ENCODE measurements at places on chromosomes 11 and 22. TPM values are rescaled to one million over a fixed set of nuclear protein-coding genes. Genes with fewer than 3 reads are reported as not detected.

- no peak for DNase-seq
Observed at GRCh38 chr11:68414496-68415221, 45.9 kb upstream of the PPP6R3 start.

GRCh38 chr11:86990515-86990914 lies 35.3 kb upstream of the FZD4 start:
- peak; percentile 50 for DNase-seq

The WBP2NL gene
- 0.32 TPM for total RNA-seq

The OR8K5 gene
- not detected for total RNA-seq

The P2RY6 gene
- total RNA-seq: 0.32 TPM

The C1QTNF5 gene
- 6.5 TPM for total RNA-seq

The OR6A2 gene
- 0.32 TPM for total RNA-seq
